ENCODE measurements at places on chromosomes 16 and 17. TPM values are rescaled to one million over a fixed set of nuclear protein-coding genes. Genes with fewer than 3 reads are reported as not detected.

The OXLD1 gene
- total RNA-seq = 44.6 TPM

The HS3ST3B1 gene
- total RNA-seq = not detected

The CALB2 gene
- total RNA-seq = not detected

The CDRT15L2 gene
- total RNA-seq = not detected

The PABPN1L gene
- total RNA-seq = not detected

The SLC9A5 gene
- 3.6 TPM for total RNA-seq

The PNMT gene
- total RNA-seq = not detected

The TXNL4B gene
- 17.6 TPM for total RNA-seq

The KRT27 gene
- total RNA-seq = not detected

The PRSS33 gene
- not detected for total RNA-seq

The TGFB1I1 gene
- total RNA-seq = 3.8 TPM

The GPR139 gene
- not detected for total RNA-seq

The RRAD gene
- 0.19 TPM for total RNA-seq

The KRTAP4-4 gene
- not detected for total RNA-seq

The STH gene
- not detected for total RNA-seq

The SHBG gene
- not detected for total RNA-seq

The CACNA1G gene
- total RNA-seq = 7.1 TPM

The KRT16 gene
- total RNA-seq = not detected

The TENT4B gene
- 16.8 TPM for total RNA-seq

The KLHL11 gene
- 12.0 TPM for total RNA-seq

The TBC1D16 gene
- 49.1 TPM for total RNA-seq

The C16orf96 gene
- total RNA-seq = not detected

The ITPRIPL2 gene
- 20.2 TPM for total RNA-seq

The FLII gene
- 200 TPM for total RNA-seq

The ASGR2 gene
- not detected for total RNA-seq

The SSTR5 gene
- total RNA-seq = not detected

The SLC16A11 gene
- total RNA-seq = 0.47 TPM

The LGALS9B gene
- not detected for total RNA-seq

The ITGAX gene
- total RNA-seq = 0.46 TPM

All from A673 (cell line).